ENCODE measurements at places on chromosomes 12 and 14.
A peak's percentile ranks its signal among the peaks of the same experiment; 100 is the strongest.

DNA sequence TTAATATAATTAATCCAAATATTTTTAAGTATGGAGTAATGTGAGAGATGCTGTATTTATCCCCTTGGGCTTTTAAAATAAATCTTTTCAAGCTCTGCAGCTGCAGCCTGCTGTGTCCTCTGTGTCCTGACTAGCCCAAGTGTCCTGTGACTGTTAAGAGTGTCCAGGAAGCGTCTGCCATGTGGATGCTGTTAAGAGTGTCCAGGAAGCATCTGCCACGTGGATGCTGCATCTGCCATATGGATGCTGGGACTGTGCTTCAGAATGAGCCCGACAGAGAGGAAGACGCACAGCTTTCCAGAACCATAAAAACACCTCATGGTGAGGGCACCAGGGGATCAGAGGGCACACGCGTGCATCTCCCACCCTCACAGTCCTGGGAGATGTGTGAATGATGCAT lies 307.2 kb downstream of the ADGRD1 start:
- no peak for DNase-seq

GRCh38 chr12:19031032-19031431 lies 98.5 kb upstream of the PLEKHA5 start:
- DNase-seq: no peak

DNA sequence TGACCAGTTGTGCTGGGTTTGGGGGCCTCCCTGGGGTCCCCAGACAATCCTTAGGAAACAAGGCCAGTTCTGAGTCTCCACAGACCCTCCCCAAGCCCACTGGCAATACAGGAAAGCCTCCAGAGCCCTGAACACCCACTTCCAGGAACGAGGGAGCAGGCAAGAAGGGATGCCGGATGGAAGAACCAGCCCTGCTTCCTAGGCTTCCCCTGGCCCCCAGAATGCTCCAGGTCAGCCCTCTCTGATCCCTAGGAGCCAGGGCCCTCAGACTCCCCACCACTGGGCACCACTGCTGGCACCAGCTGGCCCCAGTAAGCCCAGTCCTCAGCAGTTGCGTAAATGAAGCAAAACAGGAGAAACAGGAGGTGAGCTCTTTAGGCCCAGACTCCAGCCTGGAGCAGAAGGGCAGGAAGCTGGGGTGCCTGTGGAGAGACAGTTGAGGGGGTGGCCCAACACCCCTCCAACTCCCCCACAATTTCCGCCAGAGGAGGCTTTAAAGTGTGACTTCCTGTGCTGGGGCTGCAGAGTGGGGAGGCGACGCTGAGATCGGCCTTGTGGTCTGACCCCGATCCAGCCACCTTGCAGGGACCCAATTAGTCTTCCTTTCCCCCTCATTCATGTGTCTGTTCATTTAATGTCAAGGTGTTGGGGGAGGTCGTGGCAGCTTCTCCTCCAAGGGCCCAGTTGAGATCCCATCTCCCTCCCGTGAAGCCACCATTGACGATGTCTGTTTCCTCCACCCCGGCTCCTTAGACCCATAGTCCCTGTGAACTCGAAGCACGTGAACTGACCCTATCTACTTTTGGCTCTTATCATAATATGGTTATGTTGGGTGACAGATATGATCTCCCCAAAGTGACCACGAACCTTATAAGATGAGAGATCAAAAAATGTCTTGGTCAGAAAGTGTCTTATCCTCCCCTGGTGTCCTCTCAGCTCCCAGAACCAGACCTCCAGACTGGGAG lies 4.7 kb downstream of the TNFRSF1A start:
- DNase-seq: no peak

- DNase-seq: no peak
These were observed 71.7 kb downstream of the CCDC92 start for GRCh38 chr12:123900871-123901376.

- no peak for DNase-seq
These were observed 46.4 kb downstream of the TRPV4 start for GRCh38 chr12:109786799-109787198.

DNA sequence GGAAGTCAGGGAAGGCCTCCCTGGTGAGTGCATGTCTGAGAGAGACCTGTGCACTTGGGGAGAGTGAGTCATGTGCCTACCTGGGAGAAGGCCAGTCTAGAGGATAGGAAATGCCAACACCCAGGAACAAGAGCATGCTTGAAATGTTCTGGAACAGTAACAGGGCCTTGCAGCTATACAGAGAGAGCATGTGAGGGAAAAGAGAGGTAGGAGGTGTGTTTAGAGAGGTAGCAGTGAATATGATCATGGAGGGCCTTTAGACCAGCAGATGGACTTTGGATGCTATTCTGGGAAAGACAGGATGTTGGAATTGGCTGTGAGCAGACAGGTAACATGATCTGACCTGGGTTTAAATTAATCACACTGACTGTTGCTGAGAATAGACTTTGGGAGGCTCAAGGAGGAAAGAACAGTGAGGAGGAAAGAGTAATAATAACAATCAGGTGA lies 1143.6 kb downstream of the FLRT2 start:
- DNase-seq: no peak

GRCh38 chr14:96735526-96735925 lies 61.7 kb upstream of the VRK1 start:
- DNase-seq: no peak

- no peak for DNase-seq
These were observed 202.0 kb upstream of the LHX5 start for GRCh38 chr12:113673458-113674238.

- DNase-seq: no peak
These were observed 7.1 kb downstream of the ZFP36L1 start for GRCh38 chr14:68785534-68786490.

- peak; percentile 84 for DNase-seq
These were observed at the start of gene RASAL1 for GRCh38 chr12:113135178-113136127. RASAL1 (minus strand) TSS chr12:113135761; CDS start chr12:113135462, 299 bp downstream.

- DNase-seq: no peak
These were observed 226.8 kb downstream of the NUAK1 start for GRCh38 chr12:105911966-105912365.

- DNase-seq: no peak
These were observed 23.5 kb upstream of the GPRC5D start for GRCh38 chr12:12975322-12976077.

GRCh38 chr14:99789581-99789980 lies 3.6 kb upstream of the EML1 start:
- DNase-seq: no peak

GRCh38 chr12:69435644-69436043 lies 34.5 kb upstream of the FRS2 start:
- no peak for DNase-seq

DNA sequence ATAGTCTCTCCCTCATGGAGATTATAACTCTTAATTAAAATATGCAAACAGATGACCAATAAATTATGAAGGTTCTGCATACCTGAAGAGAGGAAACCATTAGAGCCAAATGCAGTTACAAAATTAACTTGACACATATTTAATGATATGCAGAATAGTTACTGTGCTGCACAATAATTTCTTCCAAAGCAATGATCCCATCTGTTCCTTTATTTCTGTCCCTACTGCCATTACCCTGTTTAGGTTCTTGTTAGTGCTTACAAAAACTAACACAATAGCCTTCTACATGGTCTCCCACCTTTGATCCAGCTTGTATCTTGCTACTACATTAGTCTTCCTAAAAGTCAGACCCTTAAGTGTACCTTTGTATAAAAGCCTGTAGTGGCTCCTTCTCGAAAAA lies 411.1 kb downstream of the APAF1 start:
- DNase-seq: no peak

- DNase-seq: no peak
These were observed 398.3 kb downstream of the RAD51B start for GRCh38 chr14:68217791-68218340.

GRCh38 chr14:102046337-102047278 lies 40.2 kb downstream of the HSP90AA1 start:
- DNase-seq: no peak

GRCh38 chr12:43287706-43288383 lies 264.2 kb downstream of the ADAMTS20 start:
- no peak for DNase-seq

- DNase-seq: no peak
These were observed 43.8 kb upstream of the PNMA1 start for GRCh38 chr14:73757876-73758391.

GRCh38 chr14:93538413-93538812 lies 107.7 kb downstream of the UNC79 start:
- no peak for DNase-seq

GRCh38 chr12:114679452-114679875 lies 4.5 kb downstream of the TBX3 start:
- no peak for DNase-seq

DNA sequence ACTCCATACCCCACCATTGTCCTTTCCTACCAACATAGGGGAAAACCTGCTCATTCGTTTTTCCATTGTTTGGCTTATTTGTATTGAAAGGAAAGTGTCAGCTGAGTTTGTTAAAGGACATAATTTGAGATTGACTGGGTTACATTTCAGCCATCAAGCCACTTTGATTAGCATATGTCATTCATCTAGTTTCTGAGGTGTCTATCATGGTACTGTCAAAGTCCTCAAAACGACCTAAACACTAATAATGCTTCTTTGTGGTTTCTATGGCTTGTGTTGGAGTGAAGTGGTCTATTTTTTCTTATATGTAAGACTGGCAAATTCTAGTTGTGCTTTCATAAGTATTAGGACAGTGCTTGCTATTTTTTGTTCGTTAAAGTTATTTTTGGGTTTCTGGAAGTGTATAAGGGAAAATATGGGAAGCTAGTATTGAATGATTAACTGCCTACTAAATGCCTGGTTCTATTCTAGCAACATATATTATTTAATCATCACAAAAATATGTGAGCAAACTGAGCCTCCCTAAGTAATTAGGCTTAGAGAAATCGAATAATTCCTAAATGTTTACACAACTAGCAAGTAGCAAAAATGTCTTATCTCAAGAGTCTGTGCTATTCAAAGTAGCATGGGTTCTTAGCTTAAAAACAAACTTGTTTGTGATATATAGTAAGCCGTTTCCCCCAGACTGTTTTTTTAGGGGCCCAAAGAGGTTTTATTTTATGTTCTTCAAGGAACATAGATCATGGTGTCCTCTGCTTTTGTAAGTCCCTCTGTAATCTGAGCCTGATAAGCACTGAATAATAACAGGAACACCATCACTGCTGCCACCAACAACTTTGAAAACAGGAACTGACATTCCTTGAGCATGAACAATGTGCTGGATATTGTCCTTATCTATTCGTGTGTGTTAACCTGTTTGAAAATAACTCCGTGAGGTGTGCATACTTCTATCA lies 67.1 kb downstream of the DERA start:
- DNase-seq: no peak

DNA sequence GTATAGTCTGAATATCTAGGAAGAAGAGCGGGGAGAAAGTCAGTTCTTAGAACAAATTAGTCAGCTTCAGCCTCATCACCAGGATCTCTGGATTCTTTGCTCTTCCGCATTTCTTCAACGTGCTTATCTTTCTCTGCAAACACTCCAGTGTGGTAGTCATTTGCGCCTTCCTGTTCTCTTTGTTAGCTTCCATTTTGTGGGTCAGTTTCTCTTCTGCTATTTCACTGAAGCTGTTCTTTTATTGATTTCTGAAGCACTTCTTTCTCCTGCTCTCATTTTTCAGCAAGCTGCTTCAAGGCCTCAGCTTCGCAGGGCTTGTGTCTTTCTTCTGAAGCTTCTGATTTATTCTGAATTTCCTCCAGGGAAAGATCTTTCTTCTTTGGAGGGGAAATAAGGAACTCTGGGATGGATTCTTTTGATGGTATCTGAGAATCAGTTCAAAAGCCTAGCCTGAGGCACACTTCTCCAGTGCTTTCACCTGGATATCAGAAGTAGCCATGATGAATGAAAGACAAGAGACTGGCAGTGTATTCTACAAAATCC lies 13.5 kb downstream of the AMN1 start:
- DNase-seq: no peak

DNA sequence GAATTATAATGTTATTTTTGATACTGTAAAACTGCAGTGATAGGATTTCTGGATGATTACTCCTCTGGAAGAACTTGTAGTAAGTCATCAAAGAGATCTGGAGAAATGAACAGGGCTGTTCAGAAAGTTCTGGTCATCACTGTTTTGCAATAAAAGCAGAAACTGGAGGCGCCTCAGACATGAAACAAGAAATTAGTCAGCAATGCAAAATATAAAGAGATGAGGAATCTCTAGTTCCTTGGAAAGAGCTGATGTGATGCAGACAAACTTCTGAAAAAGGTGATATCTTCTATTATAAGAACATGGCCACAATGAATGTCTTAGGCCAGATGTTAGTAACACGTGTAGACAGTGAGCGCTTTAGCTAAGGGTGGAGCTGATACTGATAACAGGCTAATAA lies 9.5 kb downstream of the ACIN1 start:
- no peak for DNase-seq

DNA sequence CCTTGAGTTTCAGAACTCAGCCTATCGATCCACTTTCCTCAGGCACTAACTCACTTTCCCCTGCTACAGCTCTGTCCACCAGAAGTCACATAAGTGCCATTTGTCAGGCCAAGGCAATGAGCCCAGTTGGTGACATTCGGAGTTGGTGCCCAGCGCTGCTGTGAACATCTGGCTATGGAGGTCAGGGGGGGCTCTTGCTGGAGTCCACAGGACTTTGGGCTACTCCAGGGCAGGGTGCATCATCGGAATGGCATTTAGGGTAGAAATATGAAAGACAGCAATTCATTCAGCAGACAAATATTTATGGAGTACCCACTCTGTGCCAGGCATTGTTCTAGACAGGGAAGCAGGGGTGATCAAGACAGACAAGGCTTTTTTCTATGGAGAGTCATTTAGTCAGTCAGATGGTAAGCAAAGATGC lies 1.5 kb upstream of the PPP1CC start:
- DNase-seq: no peak

DNA sequence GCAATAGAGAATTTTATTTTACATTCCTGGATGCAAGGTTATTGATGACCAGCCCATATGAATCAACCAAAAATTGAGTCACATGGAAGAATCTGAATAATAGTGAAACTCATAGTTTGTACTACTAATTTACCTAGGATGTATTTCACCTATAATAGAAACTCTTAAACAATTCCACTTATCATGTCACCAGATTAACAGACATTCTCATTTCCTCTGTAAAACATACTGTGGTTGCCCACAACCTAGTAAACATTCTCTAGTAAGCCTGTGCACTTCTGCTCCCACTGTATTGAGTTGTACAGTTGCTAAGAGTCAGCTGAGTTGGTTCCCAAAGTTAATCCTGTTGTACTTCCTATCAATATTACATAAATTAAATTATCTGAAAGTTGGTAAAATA lies 196.6 kb upstream of the TMTC1 start:
- DNase-seq: no peak

GRCh38 chr14:21965042-21965441 lies 291.4 kb upstream of the OR4E1 start:
- DNase-seq: no peak

DNA sequence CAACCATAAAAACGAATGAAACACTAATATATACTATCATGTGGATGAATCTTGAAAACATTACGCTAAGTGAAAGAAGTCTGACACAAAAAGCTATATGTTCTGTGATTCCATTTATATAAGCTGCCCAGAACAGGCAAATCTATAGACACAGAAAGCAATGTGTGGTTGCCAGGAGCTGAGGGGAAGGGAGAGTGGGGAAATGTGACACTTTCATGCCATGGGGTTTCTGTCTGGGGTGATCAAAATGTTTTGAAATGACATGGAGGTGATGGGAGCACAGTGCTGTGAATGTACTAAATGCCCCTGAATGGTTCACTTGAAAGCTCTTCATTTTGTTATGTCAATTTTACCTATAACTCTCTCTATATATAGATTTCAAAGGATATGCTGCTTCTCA lies 30.1 kb downstream of the ATG14 start:
- DNase-seq: no peak

- no peak for DNase-seq
These were observed 118.0 kb downstream of the TBX5 start for GRCh38 chr12:114287821-114288525.

GRCh38 chr12:96099421-96099820 lies 64.0 kb upstream of the LTA4H start:
- DNase-seq: no peak

- no peak for DNase-seq
These were observed 22.4 kb downstream of the FAM177A1 start for GRCh38 chr14:35068238-35069012.

Data from activated CD4-positive, alpha-beta T cell treated with anti-CD3 and anti-CD28 coated beads for 24 hours (primary cell).